Tibial nerve (tissue), 4 donors: ENCODE measurements at places on chromosomes 11 and 22. TPM values are rescaled to one million over a fixed set of nuclear protein-coding genes. Genes with fewer than 3 reads are reported as not detected.
A peak's percentile ranks its signal among the peaks of the same experiment; 100 is the strongest.

HEPHL1 gene
- total RNA-seq = not detected

PNPLA3 gene
- total RNA-seq = 9.3 TPM

DNAJC24 gene
- 17.8 TPM for total RNA-seq

HTR3A gene
- total RNA-seq = not detected

NRIP3 gene
- 1.3 TPM for total RNA-seq

OR5B21 gene
- not detected for total RNA-seq

SWAP70 gene
- total RNA-seq = 79.1 TPM

MRGPRE gene
- total RNA-seq = 0.66 TPM

CYP2D6 gene
- 1.1 TPM for total RNA-seq

LAYN gene
- total RNA-seq = 4.6 TPM

OMP gene
- not detected for total RNA-seq

GRCh38 chr11:119764108-119764868 lies 35.3 kb upstream of the NECTIN1 start:
- DNase-seq = no peak

DNA sequence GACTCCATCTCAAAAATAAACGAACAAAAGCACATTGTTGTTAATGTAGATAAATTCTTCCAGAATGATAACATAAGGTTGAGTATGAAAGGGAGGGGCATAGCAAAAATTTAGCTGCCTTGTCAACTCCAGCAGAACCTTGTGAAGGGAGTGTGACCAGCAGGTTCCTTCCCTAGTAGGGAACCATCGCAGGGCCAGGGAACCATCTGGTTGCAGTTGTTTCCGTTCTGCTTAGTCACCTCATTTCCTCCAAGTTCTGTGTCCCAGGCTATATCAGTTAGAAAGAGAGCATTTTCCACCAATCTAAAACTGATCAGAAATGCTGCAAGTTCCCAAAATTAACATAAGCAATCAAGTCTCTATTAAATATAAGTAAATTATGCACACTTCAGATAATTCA lies 126.7 kb upstream of the BLID start:
- no peak for DNase-seq

GRCh38 chr22:27134315-27134701 lies 476.9 kb downstream of the MIAT start:
- peak; percentile 55 for DNase-seq

- no peak for DNase-seq
Measured at GRCh38 chr22:19710769-19711106, 3.6 kb upstream of the SEPTIN5 start.

- DNase-seq = no peak
Measured at GRCh38 chr11:120517801-120518291, 6.3 kb downstream of the GRIK4 start.

- no peak for DNase-seq
Measured at GRCh38 chr22:25900880-25901279, 158.9 kb downstream of the MYO18B start.

DNA sequence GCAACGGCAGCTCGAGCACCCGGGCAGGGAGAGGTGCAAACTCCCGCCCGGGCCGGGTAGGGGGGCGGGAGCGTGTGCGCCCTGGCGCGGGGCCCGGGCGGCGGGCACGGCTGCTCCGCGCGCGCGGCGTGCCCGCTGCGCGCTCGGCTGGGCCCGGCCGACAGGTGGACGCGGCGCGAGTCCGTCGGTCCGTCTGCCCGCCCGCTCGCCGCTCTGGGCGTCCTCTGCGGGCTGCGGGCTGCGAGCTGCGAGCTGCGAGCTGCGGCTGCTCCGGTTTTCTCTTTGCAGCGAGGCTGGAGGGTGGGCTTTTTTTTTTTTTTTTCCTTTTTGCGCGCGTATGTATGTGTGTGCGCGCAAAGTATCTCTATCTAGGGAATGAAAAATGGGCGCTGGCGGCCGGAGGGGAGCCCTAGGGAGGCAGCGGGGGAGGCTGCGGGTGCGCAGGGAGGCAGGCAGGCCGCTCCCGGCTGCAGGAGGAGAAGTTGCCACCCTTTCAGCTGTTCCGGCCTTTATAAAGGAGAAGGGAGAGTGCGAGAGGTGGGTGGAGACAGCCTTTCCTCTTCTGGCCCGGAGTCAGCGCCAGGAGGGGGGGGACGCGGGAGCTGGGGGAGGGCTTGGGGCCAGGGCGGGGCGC lies at the start of gene PDGFB:
Gene PDGFB, minus strand, starts transcription at position 487 of the 634 bp plus-strand sequence. CDS start 1,019 bp downstream, outside the sequence.
- DNase-seq = no peak

- DNase-seq = no peak
Measured at GRCh38 chr11:129721685-129722084, 94.0 kb upstream of the TMEM45B start.

DNA sequence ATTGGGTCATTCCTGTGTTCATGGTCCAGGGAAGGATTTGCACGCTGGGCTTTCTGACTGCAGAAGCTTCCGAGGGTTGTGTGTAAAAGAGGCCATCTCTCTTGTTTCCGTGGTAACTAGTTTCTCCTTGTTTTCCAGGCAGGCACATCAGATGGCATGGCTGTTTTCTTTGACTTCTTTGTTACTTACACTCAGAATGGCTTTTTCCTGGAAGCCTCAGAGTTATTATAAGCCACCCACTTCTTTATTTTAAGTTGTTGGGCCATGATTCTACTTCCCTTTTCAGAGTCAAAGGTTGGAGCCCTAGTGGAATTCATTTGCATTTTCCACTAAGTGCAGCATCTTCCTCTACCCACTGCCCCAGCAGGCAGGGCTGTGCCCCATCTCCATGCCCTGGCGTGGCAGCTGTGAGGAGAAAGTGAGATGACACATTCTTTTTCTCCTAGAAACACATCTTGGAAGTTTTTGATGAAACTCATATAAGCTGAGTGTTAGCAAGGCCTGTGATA lies 94.9 kb downstream of the PRR5L start:
- no peak for DNase-seq

GRCh38 chr11:67584881-67585873 lies 1.6 kb downstream of the GSTP1 start:
- DNase-seq = no peak

DNA sequence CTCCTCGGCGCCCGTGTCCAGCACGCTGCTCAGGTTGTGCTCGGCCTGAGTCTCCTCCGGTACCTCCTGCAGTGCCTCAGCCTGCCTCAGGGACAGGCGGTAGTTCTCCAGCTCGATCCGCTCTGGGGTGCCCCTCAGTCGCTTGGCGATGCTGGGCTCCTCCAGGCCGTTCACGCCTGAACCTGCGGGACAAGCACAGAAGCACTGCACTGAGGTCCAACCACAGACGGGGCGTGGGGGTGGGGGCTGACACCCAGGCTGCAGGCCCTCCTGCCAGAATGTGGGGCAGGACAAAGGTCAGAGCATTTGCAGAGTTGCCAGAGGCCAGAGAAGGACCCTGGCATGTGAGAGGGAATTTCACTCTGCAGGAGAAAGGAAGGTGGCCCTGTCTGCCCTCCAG lies 67.6 kb upstream of the BID start:
- no peak for DNase-seq

- DNase-seq = no peak
Measured at GRCh38 chr11:2704896-2705606, 5.3 kb upstream of the KCNQ1OT1 start.

DNA sequence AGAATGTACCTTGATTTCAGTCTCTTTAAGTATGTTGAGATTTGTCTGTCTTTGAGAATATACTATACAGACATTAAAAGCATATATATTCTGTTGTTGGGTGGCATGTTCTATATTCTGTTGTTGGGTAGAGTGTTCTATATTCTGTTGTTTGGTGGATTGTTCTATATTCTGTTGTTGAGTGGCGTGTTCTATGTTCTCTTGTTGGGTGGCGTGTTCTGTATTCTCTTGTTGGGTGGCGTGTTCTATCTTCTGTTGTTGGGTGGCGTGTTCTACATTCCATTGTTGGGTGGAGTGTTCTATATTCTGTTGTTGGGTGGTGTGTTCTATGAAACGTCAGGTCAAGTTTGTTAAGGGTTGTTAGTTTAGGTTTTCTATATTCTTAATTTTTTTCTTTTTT lies 27.1 kb upstream of the CTTN start:
- no peak for DNase-seq

GRCh38 chr11:75158696-75159150 lies 7.8 kb downstream of the SLCO2B1 start:
- DNase-seq = no peak

- DNase-seq = no peak
Measured at GRCh38 chr11:62922189-62922589, 1.0 kb upstream of the CHRM1 start.

GRCh38 chr11:64086258-64087123 lies 50.8 kb downstream of the FLRT1 start:
- peak; percentile 36 for DNase-seq

DNA sequence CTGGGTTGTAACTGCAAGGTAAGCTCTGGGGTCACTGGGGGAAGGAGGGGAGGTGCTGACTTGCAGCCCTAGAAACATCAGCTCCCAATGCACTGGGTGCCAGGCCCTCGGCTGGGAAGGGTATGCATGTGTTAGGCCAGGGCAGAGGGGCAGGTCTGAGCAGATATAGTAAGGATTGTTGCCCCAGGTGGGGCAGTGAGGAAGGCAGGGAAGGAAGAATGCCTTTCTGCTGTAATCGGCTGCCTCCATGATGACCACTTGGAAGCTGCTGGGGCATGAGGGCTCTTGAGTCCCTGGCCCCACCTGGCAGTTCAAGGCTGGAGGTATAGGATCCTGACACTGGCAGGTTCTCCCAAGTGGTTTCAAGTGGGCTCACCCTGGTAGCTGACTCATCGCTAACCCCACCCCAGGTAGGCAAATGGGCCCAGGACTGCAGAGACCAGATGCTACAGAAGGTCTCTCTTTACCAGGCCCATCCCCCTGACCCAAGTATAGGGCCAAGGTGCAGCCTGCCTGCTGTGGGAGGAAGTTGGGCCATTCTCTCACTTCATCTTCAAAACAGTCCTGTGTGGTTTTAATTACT lies 56.7 kb downstream of the TIMP3 start:
- DNase-seq = no peak
